Endothelial cell of coronary artery (primary cell): ENCODE measurements at places on chromosomes 7 and 10. TPM values are rescaled to one million over a fixed set of nuclear protein-coding genes. Genes with fewer than 3 reads are reported as not detected.

The MRLN gene
- not detected in 2 replicates for total RNA-seq

The SHTN1 gene
- 3.4 and 4.5 TPM in 2 replicates for total RNA-seq

The PTPRZ1 gene
- 0.56 TPM in 1 of 2 replicates, not detected in the other for total RNA-seq

The CRHR2 gene
- total RNA-seq, result not detected in 2 replicates

The DLX6 gene
- not detected in 2 replicates for total RNA-seq

The PCLO gene
- 0.09 and 0.45 TPM in 2 replicates for total RNA-seq

The STAG3 gene
- 0.09 and 0.19 TPM in 2 replicates for total RNA-seq

The ZNF746 gene
- 14.9 and 15.6 TPM in 2 replicates for total RNA-seq

The VIPR2 gene
- not detected in 2 replicates for total RNA-seq

The FXYD4 gene
- total RNA-seq, result not detected in 2 replicates

The CHST15 gene
- total RNA-seq, result 22.0 and 33.4 TPM in 2 replicates

The NIPSNAP2 gene
- total RNA-seq, result 34.8 TPM in 2 replicates

The KCNIP2 gene
- total RNA-seq, result 0.27 and 0.75 TPM in 2 replicates

The SMARCD3 gene
- total RNA-seq, result 4.1 and 8.1 TPM in 2 replicates

The ELN gene
- total RNA-seq, result 0.09 and 1.6 TPM in 2 replicates

The PDE1C gene
- total RNA-seq, result 0.38 and 0.54 TPM in 2 replicates

The ERCC6 gene
- 46.0 and 47.1 TPM in 2 replicates for total RNA-seq

The TMEM273 gene
- total RNA-seq, result 0.28 and 6.1 TPM in 2 replicates

The VAX1 gene
- not detected in 2 replicates for total RNA-seq

The SPDYE1 gene
- total RNA-seq, result not detected in 2 replicates

The CRPPA gene
- total RNA-seq, result 0.85 and 0.99 TPM in 2 replicates

The PLEKHS1 gene
- total RNA-seq, result not detected in 2 replicates

The YWHAG gene
- total RNA-seq, result 111 and 133 TPM in 2 replicates

The JCAD gene
- 44.5 and 52.4 TPM in 2 replicates for total RNA-seq

The TBRG4 gene
- 64.0 and 66.8 TPM in 2 replicates for total RNA-seq

The CALN1 gene
- total RNA-seq, result not detected in 2 replicates

The AGFG2 gene
- total RNA-seq, result 18.0 and 19.2 TPM in 2 replicates

The BICC1 gene
- total RNA-seq, result 0.45 and 8.1 TPM in 2 replicates

The LBX1 gene
- total RNA-seq, result not detected in 2 replicates

The ANKRD22 gene
- total RNA-seq, result not detected in 2 replicates

The CCDC172 gene
- total RNA-seq, result not detected in 2 replicates

The TMEM130 gene
- not detected in 2 replicates for total RNA-seq

The LRRC4 gene
- 0.28 and 1.3 TPM in 2 replicates for total RNA-seq

The SCIN gene
- total RNA-seq, result 0.09 TPM in 1 of 2 replicates, not detected in the other

The GSDME gene
- total RNA-seq, result 37.7 and 45.8 TPM in 2 replicates

The GIMAP6 gene
- total RNA-seq, result 73.6 and 150 TPM in 2 replicates

The CDHR3 gene
- 1.3 and 1.7 TPM in 2 replicates for total RNA-seq

The RGR gene
- total RNA-seq, result not detected in 2 replicates

The OR9A2 gene
- total RNA-seq, result not detected in 2 replicates

The ZNF716 gene
- not detected in 2 replicates for total RNA-seq

The NOC3L gene
- 21.8 and 26.4 TPM in 2 replicates for total RNA-seq

The TRIM50 gene
- not detected in 2 replicates for total RNA-seq

The PLA2G12B gene
- not detected in 2 replicates for total RNA-seq

The PON1 gene
- not detected in 2 replicates for total RNA-seq

The CLCN1 gene
- total RNA-seq, result not detected in 2 replicates

The KLF14 gene
- total RNA-seq, result not detected in 2 replicates

The MET gene
- total RNA-seq, result 61.1 and 63.3 TPM in 2 replicates

The PRPS1L1 gene
- total RNA-seq, result not detected in 2 replicates

The IL2RA gene
- not detected in 2 replicates for total RNA-seq

The ZP3 gene
- total RNA-seq, result 1.1 and 2.7 TPM in 2 replicates

The DYNC1I1 gene
- 0.28 and 0.54 TPM in 2 replicates for total RNA-seq

The PRSS2 gene
- 2.0 TPM in 1 of 2 replicates, not detected in the other for total RNA-seq

The ZNF248 gene
- 3.7 and 6.8 TPM in 2 replicates for total RNA-seq
